ENCODE measurements at places on chromosomes 1 and 21.

DNA sequence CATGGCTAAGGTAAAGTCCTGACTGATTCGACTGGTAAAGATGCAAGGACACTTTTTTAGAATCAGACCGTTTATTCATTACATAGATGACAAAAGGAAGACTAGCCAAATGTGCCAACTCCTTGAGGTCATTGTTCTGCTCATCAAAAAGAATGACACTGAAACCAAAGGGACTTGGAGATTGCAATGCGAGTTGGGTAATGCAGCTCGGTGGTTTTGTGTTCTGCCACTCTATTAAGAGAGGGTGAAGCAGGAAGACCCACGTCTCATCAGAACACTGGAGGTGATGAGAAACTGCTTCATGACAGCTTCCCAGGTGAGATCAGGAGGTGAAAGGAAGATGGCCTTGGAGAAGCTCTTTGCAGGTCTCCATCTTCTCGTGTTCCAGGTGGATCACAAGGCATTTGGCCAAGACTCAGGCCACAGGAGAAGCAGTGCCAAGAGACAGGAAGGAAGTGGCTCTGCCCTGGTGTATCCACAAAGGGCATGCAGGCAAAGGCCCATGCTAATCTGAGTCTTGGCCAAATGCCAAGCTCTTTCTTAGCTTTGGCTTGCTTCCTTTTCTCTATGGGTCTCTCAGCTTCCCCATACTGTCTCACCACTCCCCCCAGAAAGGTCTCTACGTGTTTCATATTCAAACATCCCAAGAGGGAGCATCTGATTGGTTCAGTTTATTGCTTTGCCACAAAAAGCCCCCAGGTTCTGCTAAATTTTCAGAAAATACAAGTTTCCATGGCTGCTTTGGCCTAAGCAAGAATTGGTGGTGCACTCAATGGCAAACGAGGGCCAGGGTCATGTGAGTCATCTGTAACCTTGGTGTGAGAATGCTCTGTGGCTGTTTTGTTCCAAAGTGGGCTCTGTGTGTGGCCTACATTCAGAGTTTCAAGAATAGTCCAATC is 5.7 kb upstream of the CCT8 start:
- no peak for DNase-seq

DNA sequence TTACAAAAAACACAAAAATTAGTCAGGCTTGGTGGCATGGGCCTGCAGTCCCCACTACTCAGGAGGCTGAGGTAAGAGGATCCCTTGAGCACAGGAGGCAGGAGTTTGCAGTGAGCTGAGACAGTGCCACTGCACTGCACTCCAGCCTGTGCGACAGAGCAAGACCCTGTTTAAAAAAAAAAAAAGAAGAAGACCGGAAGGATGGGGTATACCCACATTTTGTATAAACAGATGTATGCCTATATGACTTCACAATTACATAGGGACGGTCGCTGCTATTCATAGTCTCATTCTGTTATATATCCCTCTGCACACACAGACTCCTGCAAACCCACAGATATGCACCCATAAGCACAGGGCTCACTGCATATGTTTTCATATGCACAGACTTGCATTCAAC is 12.7 kb downstream of the LCK start:
- DNase-seq, result no peak

DNA sequence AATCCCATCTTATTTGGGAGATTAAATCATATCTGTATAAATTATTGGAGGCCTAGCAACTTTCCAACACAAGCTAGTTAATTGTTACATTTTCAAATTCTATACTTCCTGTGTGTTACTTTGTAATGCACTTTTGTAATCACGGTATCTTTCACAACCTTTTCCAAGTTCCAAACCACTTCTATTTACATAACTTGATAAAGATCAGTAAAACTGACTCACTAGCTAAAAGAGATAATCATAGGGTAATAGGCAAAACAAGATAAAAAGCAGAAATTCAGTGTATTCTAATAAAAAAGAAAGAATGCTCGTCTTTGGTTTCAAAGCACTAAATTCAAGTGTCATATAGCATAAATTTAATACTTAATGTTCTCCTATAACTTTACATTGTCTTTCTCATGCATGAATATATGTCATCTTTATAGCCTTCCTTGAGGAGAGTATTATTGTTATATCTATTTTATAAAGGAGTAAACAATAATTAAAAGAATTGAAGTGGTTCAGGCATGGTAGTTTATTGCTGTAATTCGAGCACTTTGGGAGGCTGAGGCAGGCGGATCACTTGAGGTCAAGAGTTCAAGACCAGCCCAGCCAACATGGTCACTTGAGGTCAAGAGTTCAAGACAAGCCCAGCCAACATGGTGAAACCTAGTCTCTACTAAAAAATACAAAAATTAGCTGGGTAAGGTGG is 66.4 kb downstream of the RGS13 start:
- no peak for DNase-seq

DNA sequence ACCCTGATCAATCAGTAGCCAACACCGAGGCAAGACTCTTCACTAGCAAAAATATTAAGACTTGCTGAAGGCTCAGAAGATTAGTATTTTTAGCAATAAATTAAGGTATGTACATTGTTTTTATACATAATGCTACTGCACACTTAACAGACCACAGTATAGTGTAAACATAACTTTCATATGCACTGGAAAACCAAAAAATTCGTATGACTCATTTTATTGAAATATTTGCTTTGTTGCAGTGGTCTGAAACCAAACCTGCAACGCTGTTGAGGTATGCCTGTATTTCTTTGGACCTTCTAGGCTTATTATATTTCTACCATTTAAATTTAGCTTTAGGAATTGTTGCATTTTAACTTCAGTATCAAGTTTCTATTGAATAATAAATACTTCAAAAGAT is 65.8 kb upstream of the BCL9 start:
- no peak for DNase-seq

GRCh38 chr1:151213560-151213959 is 15.2 kb downstream of the PIP5K1A start:
- no peak for DNase-seq

- DNase-seq, result no peak
These were observed 65.1 kb upstream of the ATP1B1 start for GRCh38 chr1:169041366-169041765.

DNA sequence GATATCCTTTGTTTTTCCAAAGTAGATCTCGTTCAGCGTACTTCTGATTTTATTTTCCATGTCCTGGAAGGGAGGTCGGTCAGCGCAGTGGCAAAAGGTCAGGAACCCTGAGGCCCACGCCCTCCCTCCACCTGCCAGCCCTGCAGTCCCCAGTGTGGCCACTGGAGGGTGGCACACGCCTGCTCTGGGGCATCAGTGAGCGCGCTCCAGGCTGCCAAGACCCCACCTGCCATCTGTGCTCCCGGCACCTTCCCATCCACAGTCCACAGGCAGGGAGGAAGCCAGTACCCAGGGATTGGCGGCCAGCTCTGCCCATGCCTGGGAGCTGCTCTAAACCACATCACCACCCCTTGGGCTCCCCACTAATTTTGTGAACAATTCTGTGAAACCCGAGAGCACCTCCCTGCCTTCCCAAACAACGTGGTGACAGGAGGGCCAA is 32.3 kb downstream of the SLC66A1 start:
- no peak for DNase-seq
